ENCODE measurements at places on chromosomes 7 and 10. TPM values are rescaled to one million over a fixed set of nuclear protein-coding genes. Genes with fewer than 3 reads are reported as not detected.

- DNase-seq = no peak
Observed at GRCh38 chr10:24465124-24465874, 256.4 kb downstream of the KIAA1217 start.

GRCh38 chr10:95428701-95429100 is 132.5 kb downstream of the SORBS1 start:
- no peak for DNase-seq

DNA sequence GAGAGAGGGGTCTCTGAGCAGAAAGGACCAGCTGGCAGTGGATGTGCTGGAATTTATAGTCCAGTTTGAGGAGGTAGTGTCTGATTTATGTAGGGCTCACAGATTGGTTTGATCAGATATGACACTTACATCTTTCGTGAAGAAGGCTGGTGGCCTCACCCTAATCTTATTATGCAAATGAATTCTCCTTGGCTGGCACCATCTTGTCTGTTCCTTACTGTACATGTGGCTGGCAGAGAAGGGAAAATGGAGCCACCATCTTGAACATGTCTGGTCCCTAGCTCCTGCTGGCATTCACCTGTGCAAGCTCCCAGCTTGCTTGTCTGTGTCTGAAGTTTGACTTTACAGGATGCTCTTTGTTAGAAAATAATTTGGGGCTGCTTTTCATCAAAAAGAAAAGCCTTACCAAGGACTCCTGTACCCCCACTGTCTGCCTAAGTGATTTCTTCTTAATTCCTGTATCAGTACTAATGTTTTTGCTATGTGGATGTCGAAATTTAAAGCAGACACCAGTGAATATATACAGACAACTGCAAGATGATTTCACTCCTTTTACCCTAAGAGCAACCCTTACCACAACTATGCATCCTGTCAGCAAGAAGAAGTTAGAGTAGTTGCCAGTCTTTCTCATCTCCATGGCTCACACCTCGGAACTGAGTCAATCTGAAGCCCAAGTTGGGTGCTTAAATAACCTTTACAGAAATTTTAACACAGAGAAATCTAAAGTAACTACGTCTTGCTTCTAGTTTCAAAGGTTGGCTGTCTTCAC is 322.0 kb upstream of the SEMA3D start:
- no peak for DNase-seq

The SLC16A12 gene
- total RNA-seq = 16.1 TPM

The NAT16 gene
- not detected for total RNA-seq

GRCh38 chr10:86075512-86075911 is 291.1 kb downstream of the GRID1 start:
- DNase-seq = no peak

DNA sequence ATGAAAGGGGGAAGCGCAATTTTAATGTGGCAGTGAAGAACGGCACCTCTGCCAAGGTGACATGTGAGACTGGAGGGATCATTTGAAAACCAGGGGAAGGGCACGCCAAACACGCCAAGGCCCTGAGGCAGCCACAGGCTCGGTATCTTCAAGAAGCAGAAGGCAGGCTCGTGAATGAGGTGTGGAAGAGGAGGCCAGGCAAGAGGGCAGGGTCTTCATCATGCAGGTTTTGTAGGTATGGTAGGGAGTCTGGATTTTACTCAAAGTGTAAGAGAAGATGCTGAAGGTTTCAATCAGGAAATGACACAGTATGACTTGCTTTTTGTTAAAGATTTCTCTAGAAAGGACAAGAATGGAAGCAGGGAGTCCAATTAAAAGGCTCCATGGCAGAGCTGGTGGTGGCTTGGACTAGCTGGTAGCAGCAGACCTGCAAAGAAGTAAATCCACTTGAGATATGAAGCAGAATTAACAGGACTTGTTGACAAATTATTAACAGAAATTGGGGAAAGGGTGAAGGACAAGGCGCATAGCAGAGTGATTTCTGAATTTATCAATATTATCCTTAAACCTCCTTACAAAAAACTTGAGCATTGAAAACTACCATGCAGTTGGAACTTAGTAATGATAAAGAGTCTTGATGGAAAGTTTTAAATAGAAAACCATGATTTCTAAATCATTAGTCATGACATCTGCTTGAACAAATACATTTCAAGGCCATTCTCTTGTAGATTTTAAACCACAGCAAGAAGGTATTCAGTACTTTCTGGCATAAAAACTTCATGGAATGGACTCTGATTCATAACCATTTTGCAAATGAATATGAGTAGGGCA is 70.4 kb downstream of the COA1 start:
- DNase-seq = no peak
